ENCODE measurements at places on chromosomes 5 and 9. TPM values are rescaled to one million over a fixed set of nuclear protein-coding genes. Genes with fewer than 3 reads are reported as not detected.

- DNase-seq, result no peak
- no peak overlapping the region for H3K4me3 ChIP-seq
- H3K27me3 ChIP-seq, result no peaks in the 10 kb centered on the region
- H3K36me3 ChIP-seq, result no peaks in the 10 kb centered on the region
- no peaks in the 10 kb centered on the region for H3K4me1 ChIP-seq
- H3K27ac ChIP-seq, result no peak overlapping the region
These were observed 41.9 kb upstream of the AGXT2 start for GRCh38 chr5:35089334-35090314.

DNA sequence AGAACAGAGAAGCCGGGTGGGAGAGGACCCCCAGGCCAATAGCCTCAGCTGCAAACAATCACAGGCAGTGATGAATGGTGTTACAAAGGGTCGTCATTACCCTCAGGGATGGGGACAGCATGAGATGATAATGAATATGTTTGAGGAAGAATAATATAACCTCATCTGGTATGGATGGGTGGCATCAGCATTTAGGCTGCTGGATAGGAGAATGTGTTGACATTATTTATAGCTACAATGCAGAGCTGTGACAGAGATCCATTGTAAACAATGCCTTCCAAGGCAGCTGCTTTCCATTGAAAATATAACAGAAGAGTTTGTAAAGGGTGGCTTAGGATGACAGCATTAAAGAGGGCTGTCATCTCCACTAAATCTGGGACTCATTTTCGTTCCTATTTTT, 365.5 kb downstream of the KCNN2 start:
- no peak overlapping the region for H3K4me3 ChIP-seq
- no peaks in the 10 kb centered on the region for H3K27me3 ChIP-seq
- DNase-seq, result no peak
- H3K4me1 ChIP-seq, result no peaks in the 10 kb centered on the region
- no peak overlapping the region for H3K27ac ChIP-seq

The GPRIN1 gene
- 0.27 TPM for total RNA-seq

DNA sequence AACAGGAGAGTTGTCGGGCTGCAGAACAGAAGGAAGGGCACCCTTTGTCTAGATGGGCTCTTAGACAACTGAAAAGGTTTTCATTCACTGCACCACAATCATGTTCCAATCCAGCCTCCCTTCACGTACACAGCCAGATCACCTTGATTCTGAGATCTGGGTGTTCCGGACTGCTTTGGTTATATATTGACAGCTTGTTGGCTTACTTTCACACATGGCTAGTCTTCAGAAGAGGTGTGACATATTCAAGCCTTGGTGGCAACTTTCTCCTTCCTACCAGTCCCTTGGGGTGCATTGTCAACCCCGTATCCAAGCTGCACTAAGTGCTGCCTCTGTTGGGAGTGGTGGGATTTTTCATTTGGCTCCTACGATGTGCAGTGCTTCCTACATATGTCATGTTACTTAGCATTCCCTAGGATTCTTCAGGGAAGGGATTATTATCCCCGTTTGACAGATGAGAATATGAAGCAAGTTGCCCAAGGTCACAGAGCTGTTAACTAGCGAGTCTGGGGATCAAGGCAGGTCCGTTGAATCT, 100.6 kb downstream of the LIFR start:
- H3K27me3 ChIP-seq, result no peaks in the 10 kb centered on the region
- H3K4me3 ChIP-seq, result no peak overlapping the region
- no peak overlapping the region for H3K27ac ChIP-seq
- H3K4me1 ChIP-seq, result no peaks in the 10 kb centered on the region

All from thoracic aorta (tissue), 2 donors.